RCC 7860 (cell line): ENCODE measurements at places on chromosomes 3 and 15.

DNA sequence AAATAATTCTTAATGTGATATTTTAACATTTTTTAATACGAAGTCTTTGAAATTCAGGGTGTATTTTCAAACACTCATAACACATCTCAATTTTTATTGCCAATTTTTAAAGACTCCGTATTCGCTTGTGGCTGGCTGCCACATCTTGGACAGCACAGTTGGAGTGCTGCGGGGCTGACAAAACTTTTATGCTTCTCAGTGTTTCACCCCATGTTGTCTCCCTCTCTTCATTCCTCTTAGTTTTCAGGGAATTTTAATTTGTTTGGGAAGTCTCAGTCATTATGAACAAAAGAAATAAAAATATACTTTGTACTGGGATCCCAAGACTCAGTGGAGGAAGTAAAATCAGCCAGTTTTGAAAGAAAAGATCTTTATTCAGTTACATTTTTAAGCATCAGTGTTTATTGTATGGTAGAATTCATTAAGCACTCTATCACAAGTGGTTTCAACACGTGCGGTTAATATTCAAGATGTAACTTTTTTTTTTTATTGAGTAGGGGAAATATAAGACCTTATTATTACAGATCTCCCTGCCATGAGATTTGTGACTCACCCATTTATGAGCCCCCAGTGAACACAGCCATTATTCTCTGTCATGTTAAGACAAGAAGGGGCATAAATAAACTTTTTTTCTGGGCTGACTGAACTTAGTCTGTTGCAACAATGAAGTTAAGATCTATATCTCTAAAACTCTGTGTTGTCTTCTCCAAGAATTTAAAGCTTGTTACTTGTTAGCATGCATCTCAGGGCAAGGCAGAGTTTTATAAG is 26.8 kb downstream of the KAT2B start:
- DNase-seq: no peak

DNA sequence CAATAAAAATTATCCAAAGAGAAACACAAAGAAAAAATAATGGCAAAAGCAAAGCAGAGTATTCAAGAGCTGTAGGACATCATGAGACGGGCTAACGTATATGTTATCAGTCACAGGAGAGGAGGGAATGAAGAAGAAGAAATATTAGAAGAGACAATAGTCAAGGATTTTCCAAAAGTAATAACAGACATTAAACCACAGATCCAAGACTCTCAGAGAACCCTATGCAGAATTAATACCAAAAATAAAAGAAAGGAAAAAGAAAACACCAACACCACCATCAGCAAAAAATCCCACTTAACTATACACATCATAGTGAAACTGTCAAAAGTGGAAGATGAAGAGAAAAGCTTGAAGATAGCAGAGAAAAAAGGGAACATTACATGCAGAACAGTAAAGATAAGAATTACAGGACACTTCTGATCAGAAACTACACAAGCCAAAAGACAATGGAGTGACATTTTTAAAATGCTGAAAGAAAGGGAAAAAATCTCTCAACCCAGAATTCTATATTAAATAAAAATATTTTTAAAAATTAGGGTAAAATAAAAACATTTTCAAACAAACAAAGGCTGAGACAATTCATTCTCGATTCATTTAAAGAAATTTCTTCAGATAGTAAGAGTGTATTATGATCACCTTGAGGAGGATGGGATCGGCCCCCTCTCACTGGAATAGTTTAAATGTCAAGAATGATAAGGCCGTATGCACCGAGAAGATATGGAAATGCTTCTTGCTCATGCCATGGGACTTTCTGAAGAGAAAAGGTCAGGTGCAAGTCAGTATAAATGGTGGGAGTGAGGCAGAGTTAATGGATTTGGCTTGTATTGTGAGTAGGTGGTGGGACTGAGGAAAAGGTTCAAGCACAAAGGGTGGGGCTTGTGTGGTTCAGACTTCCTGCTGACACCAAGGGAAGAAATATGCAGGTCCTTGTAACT is 28.5 kb downstream of the TM2D3 start:
- no peak for DNase-seq

- no peak for DNase-seq
Measured at GRCh38 chr3:108518895-108519294, 8.5 kb upstream of the MYH15 start.

- no peak for DNase-seq
Measured at GRCh38 chr3:71684757-71685386, 40.3 kb downstream of the EIF4E3 start.

- DNase-seq: no peak
Measured at GRCh38 chr3:50503504-50504342, at the start of gene CACNA2D2. CACNA2D2 (minus strand) TSS chr3:50503634; CDS start chr3:50503423, 211 bp downstream.

- DNase-seq: no peak
Measured at GRCh38 chr3:79249701-79250100, 518.1 kb downstream of the ROBO1 start.

DNA sequence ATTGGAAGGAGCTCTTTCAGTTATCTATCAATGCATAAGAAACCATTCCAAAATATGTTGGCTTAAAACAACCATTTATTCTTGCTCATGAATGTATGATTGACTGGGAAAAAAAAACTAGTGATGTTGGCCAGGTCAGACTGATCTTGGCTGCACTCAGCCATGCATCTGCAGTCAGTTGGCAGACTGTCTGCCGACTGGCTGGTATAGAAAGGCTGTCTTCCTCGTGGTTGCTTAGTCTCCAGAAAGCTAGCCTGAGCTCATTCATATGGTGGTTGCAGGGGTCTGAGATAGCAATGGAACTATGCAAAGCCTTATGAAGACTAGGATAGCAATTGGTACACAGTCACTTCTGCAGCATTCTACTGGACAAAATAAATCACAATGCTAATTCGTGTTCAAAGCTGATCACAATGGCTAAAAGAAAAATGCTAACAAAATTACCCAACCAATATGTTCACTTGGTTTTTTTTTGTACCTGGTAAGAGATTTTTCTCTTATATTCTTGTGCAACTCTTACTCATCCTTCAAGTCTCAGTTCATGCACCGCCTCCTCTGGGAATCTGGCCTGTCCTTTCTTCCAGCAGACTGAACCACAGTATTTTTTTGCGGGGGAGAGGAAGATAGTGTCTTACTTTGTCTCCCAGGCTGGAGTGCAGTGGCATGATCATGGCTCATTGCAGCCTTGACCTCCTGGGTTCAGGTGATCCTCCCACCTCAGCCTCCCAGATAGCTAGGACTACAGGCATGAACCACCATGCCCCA is 126.8 kb downstream of the KCNAB1 start:
- peak; percentile 60 for DNase-seq

- DNase-seq: no peak
Measured at GRCh38 chr3:184496933-184497332, 64.7 kb upstream of the EPHB3 start.
